Activated T-cell treated with anti-CD3 and anti-CD28 coated beads, Interleukin-2, amount 50 U/mL, for 4 hours (primary cell): ENCODE measurements at places on chromosomes 2 and 18. TPM values are rescaled to one million over a fixed set of nuclear protein-coding genes. Genes with fewer than 3 reads are reported as not detected.

The METAP1D gene
- 5.9 TPM for total RNA-seq

DNA sequence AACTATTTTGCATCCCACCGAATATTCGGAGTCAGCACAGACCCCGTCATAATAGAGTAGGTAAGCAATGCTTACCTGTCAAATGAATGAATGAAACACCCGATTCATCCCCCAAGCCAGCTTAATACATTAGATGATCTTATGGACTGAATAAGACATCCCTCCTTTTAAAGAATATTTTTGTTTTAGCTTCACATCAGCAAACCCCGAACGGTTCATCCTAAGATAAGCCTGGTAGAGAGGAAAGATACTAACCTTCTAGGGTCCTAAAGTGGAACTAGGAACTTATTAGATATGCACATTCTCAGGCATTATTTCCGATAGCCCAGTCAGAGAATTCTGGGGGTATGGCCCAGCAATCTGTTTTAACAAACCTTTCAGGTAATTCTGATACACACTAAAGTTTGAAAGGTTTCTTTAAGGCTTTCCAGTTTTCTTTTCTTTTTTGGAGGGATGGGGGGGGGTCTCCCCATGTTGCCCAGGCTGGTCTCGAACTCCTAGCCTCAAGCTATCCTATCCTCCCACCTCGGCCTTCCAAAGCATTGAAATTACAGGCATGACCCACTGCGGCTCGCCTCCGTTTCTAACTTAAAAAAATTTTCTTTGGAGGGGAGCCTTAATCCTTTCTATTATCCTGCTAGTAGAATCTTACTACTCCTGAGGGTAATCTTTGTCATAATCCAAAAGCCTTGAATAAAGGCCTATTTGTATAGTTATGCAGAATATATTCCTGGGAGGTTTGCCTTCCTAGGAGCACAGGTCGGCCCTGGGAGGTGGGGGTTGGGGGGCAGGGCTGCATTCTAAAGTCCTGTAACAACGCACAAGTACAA lies 1.0 kb upstream of the ACTR3 start:
- no peak for DNase-seq

GRCh38 chr2:107078584-107078983 lies 192.6 kb upstream of the ST6GAL2 start:
- DNase-seq: no peak

DNA sequence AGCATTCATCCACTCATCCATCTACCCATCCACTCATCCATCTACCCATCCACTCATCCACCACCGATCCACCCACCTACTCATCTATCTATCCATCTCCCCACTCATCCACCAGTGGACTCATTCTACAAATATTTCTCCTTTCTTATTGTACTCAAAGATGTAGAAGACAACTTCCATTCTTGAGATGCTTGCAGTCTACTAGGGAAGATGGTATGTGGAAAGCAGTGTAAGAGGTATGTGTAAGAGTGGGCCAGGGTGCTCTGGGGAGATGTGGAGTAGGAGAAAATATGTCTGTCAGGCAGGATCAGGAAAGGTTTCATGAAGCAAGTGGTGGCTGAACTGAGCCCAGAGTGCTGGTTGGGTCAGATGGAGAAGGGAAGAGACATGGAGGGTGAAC lies 150.8 kb downstream of the CELF4 start:
- no peak for DNase-seq

The PROC gene
- not detected for total RNA-seq

GRCh38 chr18:5413447-5413846 lies 117.9 kb upstream of the ZBTB14 start:
- DNase-seq: no peak

The C2orf72 gene
- not detected for total RNA-seq

The CROCC2 gene
- total RNA-seq: not detected

The FAM237A gene
- not detected for total RNA-seq

The OTX1 gene
- not detected for total RNA-seq

The TMEM247 gene
- total RNA-seq: not detected

GRCh38 chr2:64779117-64779690 lies 125.5 kb upstream of the SERTAD2 start:
- no peak for DNase-seq

DNA sequence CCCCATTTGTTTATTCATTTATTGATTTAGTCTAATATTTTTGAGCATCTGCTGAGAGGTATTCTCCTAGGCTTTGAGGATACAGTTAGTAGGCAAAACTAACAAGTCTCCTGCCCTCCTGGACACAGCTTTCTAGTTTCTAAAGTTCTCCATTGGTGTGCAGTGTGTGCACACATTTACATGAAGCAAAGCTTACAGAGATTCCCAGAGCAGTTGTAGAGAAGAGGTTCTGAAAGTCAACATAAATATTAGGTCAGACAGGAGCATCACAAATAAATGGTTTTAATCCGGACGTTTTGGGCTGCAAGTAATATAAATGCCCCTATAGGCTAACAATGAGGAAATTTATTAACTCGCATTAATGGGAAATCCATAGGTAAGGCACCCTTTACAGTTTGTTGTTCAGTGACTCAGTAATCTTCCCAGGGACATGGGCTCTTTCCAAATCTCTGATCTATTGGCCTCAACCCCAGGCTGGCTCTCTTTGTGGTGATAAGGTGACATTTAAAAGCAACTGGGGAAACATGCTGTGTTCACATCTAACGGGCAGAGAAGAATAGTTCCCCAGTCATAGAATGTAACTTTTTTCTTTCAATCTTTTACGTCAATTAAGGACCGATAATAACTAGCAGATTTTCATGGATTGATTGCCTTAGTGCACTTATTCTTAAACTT lies 407.2 kb downstream of the PTPRM start:
- DNase-seq: no peak

DNA sequence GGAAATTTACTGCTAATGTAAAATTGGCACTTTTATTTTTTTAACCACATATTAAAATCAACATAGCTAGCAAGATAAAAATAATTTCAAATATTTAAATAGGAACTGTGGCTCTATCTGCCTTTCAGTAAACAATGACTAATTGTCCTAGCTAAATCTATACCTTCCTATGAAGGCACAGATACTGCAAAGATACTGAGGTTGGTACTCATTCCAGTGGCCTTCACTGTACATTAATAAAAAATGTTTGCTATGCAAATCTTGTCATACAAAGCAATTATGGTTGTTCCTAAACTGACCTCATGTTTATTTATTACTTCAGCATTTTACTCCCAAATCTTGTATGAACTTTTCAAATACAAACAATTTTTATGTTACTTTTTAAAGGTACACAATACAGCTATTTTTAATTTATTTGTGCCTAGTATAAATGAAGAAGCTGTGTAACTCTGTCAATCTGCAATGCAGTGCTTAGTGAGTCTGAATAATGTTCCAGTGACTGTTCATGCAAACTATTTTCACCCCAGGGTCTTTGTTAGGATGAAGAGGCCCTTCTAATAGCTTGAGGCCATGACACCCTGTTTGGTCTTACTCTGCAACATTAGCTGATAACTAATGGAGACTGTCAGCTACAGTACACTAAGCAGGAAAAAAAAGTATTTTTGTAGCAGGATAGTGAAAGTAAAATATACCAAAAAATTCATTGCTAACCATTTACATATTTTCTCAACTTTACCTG lies 9.3 kb upstream of the ERBB4 start:
- DNase-seq: no peak

- no peak for DNase-seq
Observed at GRCh38 chr2:163455815-163456214, 280.0 kb downstream of the FIGN start.

The LRRC30 gene
- not detected for total RNA-seq

The AQP12B gene
- not detected for total RNA-seq

The FOXI3 gene
- not detected for total RNA-seq
